ENCODE measurements at places on chromosomes 16 and 17. TPM values are rescaled to one million over a fixed set of nuclear protein-coding genes. Genes with fewer than 3 reads are reported as not detected.

The KRT27 gene
- total RNA-seq: not detected

The TNFRSF13B gene
- total RNA-seq: not detected

The EVPL gene
- 33.4 TPM for total RNA-seq

DNA sequence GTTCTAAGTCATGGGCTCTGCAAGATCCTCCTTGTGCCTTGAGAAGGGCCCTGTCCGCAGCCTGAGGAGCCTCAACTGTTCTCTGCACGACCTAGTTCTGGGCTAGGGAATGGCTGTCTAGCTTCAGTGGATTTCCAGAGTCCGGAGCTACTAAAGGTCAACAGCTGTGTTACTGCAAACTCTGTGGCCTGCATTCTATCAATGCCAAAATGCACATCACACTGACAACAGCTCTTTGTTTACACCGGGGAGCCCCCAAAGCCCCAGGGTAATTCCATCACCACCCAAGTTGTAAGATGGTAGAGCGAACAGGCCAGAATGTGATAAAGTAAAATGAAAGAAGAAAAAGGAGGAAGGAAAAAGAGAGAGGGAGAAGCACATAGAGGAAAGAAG lies 610.2 kb downstream of the MAF start:
- DNase-seq: no peak
